ENCODE measurements at places on chromosomes 2 and 18.

DNA sequence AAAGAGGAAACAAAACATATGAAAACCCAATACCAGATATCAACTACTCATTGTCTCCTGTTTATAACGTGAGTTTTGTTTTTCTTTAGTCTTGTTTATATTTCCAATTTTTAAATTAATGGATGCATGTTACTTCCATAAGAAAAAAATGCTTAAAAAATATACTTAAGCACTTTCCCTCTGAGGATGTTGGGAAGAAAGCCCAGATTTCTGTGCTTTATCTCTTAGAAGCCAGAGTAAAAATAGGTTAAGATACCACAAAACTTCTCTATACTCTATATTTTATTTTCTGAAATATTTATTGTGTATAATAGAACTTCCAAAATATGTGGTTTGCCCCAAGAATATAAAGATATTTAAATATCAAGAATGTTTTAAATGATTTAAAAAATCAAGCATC lies 633.9 kb downstream of the STK39 start:
- no peak for DNase-seq

- no peak for DNase-seq
These were observed 532.9 kb upstream of the CRIM1 start for GRCh38 chr2:35822716-35823115.

- DNase-seq = no peak
These were observed 77.5 kb upstream of the ZEB2 start for GRCh38 chr2:144597388-144597787.

DNA sequence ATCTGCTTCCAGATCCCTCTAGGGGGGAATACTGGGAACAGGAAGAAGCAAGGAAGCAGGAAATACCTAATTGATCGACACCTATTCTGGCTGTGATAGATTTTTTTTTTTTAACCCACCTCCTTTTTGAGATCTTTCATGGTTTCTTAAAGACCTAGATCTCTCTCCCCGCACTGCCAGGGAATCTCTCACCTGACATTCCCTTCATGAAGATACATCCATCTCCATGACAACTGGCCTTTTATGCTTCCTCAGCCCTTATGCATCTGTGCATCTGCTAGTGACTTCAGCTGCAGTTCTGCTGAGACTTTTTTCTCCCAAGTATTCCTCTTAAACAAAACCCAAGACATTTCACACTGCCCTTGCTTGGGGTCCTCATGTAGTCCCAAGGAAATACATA lies 21.1 kb upstream of the CPO start:
- DNase-seq = no peak

GRCh38 chr18:3015851-3016250 lies 2.9 kb upstream of the LPIN2 start:
- DNase-seq = no peak

DNA sequence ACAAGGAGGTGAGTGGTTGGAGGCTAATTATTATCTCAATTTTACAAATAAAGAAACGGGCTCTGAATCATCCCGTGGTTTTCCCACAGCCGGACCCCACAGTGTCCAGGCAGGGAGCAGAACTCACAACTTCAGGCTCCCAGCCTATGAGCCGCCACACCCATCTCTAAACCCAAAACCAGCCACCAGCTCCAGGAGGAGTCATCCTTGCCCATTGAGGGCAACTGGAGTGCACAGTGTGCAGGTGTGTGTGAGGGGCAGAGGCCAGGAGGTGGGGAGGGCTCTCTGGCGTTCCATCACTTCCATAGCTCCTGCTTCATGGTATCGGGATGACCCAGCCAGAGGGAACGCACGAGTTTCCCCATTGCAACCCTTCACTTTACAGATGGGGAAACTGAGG lies 144.5 kb downstream of the CYP26B1 start:
- DNase-seq = no peak

DNA sequence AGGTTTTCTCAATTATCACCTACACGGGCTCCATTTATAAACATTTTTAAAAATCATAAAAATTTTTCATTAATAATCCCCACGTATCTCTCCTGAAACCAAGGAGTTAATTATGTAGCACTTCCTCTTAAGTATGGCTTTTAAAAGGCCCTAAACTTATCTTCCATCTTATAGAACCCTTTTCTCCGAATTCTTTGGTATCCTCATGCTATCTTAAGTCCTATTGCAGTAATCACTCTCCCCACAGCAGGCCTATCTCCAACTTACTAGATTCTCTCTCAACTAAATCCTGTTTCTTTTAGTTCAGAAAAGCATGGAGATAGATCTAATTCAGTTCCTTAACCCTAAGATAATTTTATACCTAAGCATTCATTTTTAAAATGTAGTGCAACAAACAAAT lies 26.2 kb downstream of the RPRD1A start:
- DNase-seq = no peak

DNA sequence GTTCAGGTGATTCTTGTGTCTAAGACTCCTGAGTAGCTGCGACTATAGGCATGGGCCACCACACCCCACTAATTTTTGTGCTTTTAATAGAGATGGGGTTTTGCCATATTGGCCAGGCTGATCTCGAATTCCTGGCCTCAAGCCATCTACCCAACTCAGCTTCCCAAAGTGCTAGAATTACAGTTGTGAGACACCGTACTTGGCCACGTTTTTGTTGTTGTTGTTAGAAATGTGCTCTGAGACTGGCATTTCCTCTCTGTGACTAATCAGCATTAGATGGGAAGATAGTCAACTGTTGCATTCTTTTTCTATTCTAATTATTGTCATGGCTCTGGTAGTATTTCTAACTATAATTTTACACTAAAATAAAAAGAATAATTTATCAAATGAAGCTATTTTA lies 191.7 kb downstream of the CAMKMT start:
- DNase-seq = no peak

DNA sequence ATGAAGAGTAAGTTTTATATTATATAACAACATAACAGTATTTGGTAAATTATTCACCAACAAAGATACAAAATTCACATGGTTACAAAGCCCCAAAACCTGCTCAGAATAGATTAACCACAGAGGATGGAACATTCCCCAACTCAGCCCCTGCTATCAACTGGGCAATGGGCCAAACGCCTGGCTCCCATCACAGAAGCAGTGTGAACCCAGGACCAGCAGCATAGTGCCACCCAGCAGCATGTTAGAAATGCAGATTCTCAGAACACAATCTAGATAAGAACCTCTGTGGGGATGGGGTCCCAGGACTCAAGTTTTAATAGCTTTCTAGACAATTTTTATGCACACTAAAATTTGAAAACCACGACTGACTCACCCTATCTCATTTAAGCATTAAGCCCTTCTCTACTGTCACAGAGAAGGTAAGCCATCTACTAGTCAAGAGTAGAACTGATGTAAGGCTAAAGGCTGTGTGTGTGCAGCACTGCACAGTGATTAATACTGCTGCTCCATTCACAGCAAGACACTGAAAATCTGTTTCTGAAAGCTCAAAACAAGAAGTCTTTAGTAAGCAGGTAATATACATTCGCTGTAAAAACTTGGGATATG lies 15.2 kb downstream of the AFG3L2 start:
- DNase-seq = no peak

DNA sequence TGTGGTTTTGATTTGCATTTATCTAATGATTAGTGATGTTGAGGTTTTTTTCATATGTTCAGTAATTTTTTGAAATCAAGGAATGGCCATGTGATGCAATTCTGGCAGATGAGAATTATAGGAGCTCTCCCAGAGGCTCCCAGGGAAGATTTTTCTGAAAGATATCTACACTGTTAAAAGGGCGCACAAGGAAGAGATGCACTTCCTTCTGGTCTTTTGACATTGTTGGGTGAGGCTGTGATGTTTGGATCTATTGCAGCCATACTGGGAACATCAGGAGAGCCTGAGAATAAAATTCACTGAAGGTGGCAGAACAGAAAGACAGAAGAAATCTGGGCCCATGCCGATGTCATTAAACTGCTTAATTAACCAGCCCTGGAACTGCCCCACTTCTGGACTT lies 108.5 kb downstream of the DDX1 start:
- DNase-seq = no peak

DNA sequence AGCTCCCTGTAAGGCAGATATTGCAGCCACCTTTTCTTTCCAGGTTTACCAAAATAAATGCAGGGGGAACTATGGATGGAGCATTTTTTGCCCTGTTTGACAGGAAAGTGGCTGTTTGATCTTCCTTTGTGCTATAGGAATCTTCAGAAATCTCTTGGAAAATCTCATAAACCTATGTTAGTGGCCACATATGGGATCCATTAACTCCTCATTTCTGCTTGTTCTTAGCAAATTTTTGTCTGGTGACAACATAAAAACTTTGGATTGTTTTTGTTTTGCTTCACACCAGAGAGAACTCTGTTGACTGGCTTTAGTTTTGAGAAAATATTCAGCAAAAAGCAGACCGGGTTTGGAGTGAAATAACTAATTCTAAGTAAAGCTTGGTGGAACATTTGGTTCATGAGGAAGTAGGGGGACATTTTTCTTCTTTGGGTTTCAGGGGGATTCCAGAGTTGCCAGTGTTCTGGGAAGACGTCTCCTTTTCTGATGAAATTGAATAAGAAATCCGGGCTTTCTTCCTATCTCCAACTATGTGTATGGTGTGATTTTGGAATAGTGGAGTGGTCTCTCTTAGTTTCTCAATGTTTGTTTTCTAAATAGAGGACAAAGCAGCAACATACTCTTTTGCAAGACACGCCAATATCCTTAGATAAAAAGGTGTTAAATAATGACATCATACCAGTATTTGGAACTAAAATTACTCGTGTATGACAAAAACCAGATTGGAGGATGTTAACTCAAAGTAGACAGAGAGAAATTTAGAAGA lies 174.4 kb downstream of the ICOS start:
- no peak for DNase-seq

GRCh38 chr2:128308284-128308731 lies 10.4 kb downstream of the HS6ST1 start:
- no peak for DNase-seq

- DNase-seq = peak; percentile 1
These were observed 141.7 kb downstream of the NDUFA10 start for GRCh38 chr2:239883326-239884050.

All from stomach (tissue), 19 donors.